ENCODE measurements at places on chromosomes 6 and 20.
A peak's percentile ranks its signal among the peaks of the same experiment; 100 is the strongest.

GRCh38 chr6:90098627-90099026 lies 198.0 kb downstream of the BACH2 start:
- no peak for DNase-seq

DNA sequence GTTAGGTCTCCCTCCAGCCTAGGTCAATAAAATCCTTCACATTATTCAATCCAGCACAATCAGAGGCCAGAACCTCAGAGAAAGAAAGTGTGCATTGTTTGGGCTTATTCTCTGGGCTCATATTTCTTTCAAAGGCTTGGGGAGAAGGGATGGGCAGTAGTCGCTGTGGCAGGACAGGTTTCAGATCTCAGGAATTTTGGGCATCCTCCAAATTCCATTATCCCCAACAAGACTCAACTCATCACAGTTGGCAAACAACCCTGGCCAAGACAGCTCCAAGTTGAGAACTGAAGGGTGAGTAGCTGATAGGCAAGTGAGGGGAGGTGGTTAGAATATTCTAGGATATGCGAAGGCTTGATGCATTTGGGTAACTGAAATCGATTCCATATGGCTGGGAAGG lies 27.2 kb upstream of the CHD6 start:
- no peak for DNase-seq

DNA sequence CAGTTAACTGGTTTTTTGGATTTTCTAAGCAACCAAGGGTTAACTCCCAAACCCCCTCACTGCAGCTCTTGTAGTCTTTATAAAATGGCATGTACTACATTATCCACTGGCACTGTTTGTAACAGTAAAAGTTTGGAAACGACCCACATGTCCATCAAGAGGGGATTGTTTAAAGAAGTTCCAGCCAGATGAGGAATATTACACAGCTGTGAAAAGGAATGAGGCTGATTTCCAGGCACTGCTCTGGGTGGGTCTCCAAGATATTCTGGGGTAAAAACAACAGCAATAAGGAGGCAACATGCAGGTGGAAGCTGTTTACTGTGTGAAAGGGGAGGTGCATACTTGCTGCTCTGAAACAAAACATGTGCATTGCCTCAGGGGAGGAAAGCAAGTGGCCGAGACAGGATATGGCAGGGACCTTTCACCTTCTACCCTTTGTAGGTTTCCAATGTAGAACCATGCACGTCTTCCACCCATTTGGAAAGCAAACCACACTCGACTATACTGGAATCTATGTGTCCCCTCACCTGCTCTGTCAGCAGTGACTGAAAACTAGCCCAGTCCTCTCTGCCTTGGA lies 51.9 kb downstream of the GRM4 start:
- DNase-seq = no peak

DNA sequence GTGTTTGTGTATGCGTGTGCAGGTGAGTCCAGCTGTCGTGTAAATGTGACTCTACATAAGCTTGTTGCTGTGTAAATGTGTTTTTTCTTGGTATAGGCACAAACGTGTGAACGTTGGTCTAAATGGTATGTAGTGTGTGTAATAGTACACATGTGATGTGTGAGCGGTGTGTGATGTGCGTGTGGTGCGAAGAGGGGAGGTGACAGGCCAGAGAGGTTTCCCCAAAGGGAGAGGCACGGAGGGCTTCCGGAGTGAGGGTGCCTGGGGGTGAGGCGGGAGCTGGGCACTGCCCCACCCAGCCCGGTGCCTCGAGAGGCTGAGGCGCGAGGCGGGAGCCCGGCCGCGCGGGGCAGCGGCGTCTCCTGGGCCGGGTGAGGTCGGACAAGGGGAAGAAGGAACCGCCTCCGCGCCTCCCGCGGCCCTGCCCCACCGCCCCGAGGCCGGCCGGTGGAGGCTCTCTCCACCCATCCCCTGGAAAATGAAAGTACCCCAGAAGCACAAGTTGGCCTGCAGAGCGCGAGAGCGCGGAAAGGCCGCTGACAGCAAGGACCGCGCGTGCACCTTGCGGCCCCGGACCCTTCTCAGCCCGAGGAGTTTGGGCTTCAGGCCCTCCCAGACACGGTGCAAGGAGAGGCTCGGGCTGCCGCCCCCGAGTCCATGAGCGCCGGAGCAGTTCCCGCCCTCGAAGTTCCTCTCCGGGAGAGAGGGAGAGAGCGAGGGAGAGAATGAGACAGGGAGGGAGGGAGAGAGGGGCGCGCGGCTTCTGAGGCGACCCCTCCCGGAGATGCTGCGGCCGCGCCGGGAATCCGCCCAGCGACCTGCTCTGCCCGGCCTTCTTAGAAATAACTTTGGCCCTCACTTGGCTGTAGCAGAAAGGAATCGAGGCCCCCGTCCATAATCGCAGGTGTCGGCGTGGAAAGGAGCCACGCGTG lies 43.2 kb upstream of the OSTM1 start:
- DNase-seq = peak; percentile 75

DNA sequence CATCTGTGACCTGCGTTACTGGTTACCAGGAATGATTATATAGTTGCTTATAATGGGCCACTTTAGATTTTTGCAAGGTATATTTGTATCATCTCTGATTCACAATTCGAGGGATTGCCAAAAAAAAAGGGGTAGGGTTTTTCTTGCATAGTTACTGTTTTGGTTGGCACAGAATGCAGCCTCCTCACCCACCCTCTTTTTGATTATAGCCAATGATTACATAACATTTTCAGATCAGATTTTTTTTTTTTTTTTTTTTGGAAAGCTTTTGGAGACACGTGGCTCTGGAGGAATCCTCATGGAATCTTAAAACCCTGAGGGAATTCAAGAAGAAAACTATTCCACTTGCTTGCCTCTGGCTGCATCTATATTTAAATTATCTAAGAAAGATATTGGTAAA lies 53.7 kb downstream of the UST start:
- no peak for DNase-seq

- DNase-seq = peak; percentile 72
These were observed 75.4 kb upstream of the ECI2 start for GRCh38 chr6:4210629-4211419.

- DNase-seq = no peak
These were observed 3.0 kb downstream of the BAK1 start for GRCh38 chr6:33577106-33577535.

GRCh38 chr6:50657513-50657912 lies 55.8 kb upstream of the TFAP2D start:
- DNase-seq = no peak

- DNase-seq = no peak
These were observed 122.9 kb downstream of the SLC35F1 start for GRCh38 chr6:118029967-118030366.

Data from pancreas (tissue), 10 donors.